Stimulated activated CD8-positive, alpha-beta memory T cell treated with anti-CD3 and anti-CD28 coated beads, Interleukin-2, amount 100 ng/mL, for 1 hour (primary cell): ENCODE measurements at places on chromosomes 1 and 21.
A peak's percentile ranks its signal among the peaks of the same experiment; 100 is the strongest.

GRCh38 chr1:160127865-160128523 is 12.4 kb downstream of the ATP1A2 start:
- DNase-seq = no peak

- DNase-seq = no peak
These were observed 118.7 kb downstream of the SLC5A9 start for GRCh38 chr1:48341221-48341620.

GRCh38 chr1:202858789-202859414 is 30.0 kb downstream of the RABIF start:
- no peak for DNase-seq

DNA sequence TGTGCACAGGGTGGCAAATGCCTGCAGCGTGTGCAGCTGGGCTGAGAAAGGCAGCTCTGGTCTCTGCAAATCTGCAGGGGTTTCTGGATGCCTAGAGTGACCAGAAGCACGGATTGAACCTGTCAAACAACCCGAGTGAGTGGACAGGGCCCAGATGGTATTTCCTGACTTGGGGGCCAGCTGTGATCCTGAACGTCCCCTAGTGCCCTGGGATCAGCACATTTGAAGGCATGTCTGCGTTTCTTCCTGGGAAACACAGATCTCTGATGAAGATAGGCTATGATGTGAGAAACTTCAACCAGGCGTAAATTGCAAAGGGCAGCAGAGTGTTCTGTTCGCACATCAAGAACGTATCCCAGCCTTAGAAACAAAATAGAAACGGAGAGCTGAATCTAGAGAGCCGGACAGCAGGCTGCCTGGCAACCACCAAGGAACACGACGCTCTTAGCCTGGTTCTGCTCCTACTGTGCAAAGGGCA is 163.1 kb downstream of the KCNJ6 start:
- no peak for DNase-seq

DNA sequence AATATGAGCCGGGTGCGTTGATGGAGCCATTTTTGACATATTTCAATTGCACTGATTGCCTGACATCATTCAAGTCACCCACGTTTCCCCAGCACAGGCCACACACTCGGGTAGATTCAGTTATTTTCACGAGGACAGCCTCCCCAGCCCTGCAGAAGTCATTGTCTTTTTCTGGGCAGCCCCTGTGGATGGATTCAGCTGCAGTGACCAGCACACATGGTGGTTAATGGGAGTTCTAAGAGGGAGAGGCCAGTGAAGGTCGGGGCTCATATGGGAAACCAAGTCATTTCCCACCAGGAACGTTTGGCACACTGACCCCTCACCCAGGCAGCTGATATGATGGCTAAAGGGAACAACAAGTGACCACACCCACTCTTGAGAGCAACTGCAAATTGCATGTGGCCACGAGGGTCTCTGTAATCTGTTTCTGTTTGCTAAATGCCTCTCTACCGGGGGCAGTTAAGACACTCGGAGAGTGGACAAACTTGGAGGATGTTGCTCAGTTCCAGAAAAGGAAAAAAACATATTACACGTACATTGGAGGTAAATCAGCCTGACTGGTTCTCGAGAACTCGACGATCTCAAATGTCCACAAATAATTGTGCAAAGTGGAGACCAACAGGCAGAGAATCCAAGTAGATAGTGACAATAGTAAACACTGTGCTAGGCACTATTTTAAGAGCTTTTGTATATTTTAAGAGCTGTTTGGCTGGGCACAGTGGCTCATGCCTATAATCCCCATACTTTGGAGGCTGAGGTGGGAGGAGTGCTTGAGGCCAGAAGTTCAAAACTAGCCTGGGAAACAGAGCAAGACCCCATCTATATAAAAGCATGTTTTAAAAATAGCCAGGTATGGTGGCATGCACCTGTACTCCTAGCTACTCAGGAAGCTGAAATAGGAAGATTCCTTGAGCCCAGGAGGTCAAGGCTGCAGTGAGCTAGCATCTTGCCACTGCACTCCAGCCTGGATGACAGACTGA is 167.2 kb upstream of the IRF2BP2 start:
- no peak for DNase-seq

DNA sequence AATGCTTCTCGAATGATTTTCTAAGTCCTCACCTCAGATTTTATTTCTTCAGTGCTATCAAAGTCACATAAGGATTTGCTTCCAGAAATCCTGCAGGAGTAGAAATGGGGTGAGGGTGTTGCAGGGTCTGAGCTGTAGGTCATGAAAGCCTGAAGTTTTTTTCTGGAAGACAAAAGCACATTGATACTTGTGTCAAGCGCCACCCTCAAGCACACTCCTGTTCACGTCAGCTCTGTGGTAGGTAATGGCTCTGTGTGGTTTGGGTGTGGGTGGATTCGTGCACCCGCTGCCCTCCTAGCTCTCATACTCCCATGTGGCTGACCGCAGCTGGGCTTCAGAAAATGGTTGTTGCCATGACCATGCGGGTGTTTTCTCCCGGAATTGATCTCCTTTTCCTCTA is 39.9 kb downstream of the AKNAD1 start:
- DNase-seq = no peak

GRCh38 chr1:231385416-231385748 is 36.7 kb downstream of the EGLN1 start:
- no peak for DNase-seq

GRCh38 chr1:91555821-91556531 is 55.3 kb downstream of the CDC7 start:
- DNase-seq = peak; percentile 18

GRCh38 chr21:36654324-36654723 is 44.6 kb upstream of the SIM2 start:
- DNase-seq = no peak

DNA sequence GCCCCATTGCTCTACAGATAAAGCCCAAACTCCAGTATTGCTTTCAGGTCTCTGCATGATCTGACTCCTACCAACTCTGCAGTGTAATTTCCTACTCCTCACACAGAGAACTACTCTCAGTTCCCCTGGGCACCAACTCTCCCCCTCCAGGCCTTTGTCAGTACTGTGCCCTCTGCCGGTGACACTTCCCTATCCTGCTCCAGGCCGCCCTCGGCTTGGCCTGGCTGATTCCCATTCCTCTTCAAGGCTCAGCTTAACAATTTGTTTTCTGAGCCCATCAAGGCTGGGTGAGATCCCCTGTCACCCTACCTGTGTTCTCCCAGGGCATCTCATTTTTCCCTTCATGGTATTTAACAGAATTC is 2.6 kb downstream of the SLAMF8 start:
- no peak for DNase-seq

DNA sequence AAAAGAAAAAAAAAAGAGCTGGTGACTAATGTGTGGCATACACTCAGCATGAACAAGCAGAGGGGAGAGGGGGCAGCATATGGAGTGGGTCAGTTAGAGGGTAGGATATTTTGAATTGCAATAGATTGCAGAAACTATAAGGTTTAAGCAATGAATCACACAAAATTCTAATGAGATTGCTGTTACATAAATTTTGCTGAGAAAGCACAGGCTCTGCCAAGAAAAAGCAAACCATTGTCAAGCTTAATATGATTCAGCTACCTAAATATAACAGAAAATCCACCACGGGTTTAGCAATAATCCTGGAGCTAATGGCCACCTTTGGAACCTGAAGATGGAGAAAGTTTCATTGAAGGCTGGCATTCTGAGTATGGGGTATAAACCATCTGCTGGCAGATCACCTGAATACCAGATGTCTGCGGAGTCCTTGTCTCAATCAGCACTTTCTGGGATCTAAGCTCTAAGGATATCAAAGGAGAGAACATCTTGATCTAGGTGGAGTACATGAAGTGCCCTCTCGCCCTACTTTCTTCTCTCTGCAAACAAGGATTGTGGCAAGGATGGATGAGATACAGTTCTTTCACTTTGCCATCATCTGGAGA is 30.3 kb upstream of the ANGPTL7 start:
- no peak for DNase-seq

GRCh38 chr1:226104671-226105121 is 42.2 kb downstream of the H3-3A start:
- no peak for DNase-seq

GRCh38 chr1:37310064-37310463 is 164.3 kb upstream of the ZC3H12A start:
- no peak for DNase-seq

- no peak for DNase-seq
These were observed 97.0 kb downstream of the GIPC2 start for GRCh38 chr1:78142736-78143135.

GRCh38 chr1:2982615-2983318 is 38.5 kb upstream of the ACTRT2 start:
- DNase-seq = no peak

- DNase-seq = no peak
These were observed 6.8 kb upstream of the EPS8L3 start for GRCh38 chr1:109770331-109771095.

GRCh38 chr1:183817576-183818288 is 12.8 kb downstream of the RGL1 start:
- DNase-seq = no peak

DNA sequence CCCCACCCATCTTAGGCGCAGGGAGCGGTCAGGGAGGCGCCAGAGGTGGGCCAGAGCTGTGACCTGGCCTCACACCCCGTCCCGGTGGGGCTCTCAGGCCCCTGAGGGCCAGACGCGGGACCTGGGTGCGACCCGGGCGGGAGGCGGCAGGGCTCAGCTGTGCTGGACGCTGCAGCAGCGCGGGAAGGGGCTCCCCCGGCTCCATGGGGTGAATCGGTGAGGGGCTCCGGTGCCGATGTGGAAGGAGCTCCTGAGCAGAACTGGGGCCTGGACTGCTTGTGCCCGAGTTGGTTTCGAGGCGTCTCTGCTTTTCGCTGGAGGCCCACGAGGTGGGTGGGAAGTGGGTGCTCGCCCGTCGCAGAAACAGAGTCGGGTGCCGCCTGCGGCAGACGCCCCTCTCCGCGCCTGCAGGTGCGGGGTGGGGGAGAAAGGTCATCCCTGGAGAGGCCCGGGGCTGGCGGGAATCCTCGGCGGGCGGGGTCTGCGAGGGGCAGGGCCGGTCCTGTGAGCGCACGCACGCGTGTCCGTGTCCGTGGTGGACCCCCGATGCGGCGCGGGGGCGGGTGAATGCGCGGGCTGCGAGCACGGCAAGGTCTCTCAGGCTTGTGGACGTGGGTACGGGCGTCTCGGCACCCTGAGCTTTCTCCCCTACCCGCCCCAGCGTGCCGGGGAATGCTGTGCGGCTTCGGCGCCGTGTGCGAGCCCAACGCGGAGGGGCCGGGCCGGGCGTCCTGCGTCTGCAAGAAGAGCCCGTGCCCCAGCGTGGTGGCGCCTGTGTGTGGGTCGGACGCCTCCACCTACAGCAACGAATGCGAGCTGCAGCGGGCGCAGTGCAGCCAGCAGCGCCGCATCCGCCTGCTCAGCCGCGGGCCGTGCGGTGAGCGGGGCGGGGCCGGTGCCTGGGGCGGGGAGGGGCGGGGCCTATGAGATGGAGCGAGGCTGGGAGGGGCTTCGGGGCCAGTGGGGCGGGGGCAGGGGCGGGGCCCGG is 20.4 kb downstream of the AGRN start:
- DNase-seq = peak; percentile 57

DNA sequence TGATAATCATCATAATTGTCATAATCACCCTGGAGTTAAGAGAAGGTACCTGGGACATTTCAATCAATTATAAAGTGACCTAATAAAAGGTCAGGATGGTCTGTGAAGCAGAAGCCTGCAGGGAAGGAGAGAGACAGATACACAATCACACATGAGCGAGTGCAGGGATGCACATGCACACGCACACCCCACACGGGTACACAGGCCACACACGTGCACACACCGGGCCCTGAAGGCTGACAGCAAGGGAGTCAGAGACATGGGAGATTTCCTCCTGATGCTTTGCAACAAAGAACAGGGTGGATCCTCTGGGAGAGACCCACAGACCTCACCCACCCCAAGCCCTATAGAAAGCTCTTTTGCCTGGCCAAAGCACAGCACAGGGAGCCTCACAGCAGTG is 82.3 kb upstream of the ZC3H12A start:
- DNase-seq = no peak

DNA sequence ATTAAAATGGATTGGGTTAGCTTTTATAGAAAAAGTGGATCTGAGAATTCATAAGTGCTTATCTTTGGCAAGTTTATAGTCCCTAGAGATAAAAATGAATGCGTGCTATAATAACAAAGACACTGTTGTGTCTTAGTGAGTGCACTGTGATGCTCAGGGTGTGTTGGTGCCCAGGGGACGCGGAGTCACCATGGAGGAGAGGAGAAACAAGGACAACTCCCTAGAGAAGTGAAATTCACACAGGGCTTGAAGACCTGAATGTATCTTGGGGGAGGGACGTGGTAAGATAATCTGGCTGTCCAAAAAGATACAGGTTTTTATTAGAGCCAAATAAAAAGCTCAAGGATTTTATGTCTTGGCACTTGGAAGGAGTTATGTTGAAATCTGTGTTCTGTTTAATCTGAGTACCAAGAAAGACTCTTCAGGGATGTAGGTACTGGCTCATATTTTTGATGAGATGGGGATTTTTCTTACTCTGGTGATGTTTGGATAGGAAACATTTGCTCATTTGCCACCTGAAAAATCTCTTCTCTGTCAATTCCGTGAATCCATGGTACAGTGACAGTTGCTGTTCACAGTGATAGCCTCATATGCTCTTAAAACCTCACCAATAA is 9.6 kb downstream of the SMYD2 start:
- DNase-seq = no peak

- no peak for DNase-seq
These were observed 163.3 kb downstream of the RHOU start for GRCh38 chr1:228898582-228898992.

DNA sequence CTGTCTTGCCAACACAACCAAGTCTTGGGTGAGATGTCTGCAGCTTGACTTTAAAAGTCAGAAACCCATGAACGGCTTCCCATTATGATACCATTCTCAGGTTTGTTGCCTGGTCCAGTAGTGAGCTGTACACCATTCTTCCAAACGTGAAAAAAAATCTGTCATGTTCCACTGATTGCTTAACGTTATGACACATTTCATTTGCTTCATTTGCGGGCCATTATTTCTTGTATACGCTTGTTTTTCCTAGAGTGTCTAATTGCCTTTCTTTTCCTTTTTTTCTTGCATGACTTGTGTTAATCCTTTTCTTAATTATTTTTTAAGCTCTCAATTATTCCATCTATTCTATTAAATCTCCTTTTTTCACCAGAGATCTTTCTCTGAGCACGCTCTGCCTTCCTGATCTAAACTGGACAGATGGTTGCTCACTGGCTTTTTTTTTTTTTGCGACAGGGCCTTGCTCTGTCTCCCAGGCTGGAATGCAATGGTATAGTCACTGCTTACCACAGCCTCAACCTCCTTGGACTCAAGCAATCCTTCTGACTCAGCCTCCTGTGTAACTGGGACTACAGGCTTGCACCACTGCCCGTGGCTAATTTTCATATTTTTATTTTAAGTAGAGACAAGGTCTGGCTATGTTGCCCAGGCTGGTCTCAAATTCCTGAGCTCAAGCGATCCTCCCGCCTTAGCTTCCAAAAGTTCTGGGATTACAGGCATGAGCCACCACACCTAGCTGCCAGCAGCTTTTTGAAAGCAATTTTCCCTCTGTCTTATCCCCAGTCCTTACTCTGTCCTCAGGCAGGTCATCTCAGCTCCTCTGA is 31.7 kb upstream of the CAMTA1 start:
- no peak for DNase-seq

GRCh38 chr1:153818876-153819275 is 43.7 kb downstream of the SLC27A3 start:
- no peak for DNase-seq
